CD4-positive, alpha-beta T cell treated with Interleukin-6 at 100 ng/mL for 8 hours (primary cell): ENCODE measurements at places on chromosomes 2 and 18.

DNA sequence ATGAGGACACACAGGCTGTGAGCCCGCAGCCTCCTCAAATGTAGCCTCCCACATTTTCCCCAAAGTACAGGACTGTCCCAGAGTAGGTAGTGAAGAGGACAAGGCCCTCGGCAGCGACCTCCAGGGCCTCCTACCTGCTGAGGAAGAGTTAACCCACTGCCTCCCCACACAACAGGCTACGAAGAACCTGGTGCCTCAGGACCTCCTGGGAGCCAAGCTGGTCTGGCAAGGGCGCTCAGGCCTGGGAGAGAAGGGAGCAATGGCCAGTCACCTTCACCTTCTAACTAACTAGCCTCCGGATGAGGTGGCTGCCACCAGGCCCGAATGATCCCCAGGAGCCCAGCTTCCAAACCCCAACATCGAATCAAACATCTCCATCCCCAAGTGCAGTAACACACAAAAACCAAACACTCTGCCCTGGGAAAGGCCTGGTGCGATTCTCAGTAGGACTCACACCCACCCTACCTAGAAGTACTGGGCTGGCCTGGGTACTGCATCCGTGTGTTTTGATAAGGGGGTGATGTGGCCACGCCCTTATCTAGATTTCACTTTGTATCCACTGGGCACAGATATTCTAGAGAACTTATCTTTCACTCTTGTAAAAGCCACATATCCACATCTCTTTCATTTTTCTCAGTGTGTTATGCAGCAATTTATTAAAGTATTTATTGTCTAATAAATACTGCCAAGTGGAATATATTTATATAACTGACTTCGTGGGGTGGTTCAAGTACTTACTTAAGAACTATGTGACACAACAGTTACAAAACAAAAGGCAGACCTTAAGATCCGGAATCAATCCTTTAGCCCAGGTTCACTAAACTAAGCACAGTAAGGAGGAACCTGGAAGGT lies 9.7 kb downstream of the ERFE start:
- no peak for DNase-seq

GRCh38 chr2:137348301-137348700 lies 583.0 kb downstream of the THSD7B start:
- no peak for DNase-seq

DNA sequence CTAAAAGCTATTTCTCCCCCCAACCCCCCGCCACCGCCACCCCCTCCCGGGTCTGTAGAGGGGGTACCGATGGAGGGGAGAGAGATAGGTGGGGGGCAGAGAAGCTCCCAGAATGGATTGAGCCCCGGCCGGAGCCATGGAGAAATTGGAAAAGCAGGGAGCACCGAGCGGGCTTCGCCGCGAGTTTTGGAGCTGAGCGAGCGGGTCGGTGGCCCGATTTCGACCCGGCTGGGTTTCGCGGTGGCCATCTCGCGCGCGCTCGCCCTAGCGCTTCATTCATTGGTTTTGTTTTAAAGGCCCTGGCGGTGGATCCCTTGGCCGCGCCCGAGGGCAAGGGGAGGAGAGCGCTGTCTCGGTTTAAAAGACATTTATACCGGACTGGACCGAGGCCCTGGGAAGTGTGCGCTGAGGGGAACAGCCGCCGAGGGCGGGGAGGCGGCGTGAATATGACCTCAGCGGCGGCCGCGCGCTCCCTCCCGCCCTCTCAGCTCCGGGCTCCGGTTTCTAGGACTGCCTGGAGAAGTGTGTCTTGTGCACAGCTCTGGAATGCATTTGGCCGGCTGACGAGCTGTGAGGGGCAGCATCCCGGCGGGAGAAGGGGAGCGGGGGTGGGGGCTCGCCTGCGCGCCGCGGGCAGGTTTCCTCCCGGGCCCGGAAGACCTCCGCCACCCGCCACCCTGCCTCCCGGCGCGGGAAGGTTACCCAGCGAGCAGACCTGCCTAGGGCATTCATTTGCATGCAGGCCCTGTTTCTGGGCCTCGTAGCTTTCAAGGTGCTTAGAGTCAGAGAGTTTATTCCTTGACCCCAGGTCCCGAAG lies 1.7 kb upstream of the SMAD7 start:
- DNase-seq = peak; percentile 33

DNA sequence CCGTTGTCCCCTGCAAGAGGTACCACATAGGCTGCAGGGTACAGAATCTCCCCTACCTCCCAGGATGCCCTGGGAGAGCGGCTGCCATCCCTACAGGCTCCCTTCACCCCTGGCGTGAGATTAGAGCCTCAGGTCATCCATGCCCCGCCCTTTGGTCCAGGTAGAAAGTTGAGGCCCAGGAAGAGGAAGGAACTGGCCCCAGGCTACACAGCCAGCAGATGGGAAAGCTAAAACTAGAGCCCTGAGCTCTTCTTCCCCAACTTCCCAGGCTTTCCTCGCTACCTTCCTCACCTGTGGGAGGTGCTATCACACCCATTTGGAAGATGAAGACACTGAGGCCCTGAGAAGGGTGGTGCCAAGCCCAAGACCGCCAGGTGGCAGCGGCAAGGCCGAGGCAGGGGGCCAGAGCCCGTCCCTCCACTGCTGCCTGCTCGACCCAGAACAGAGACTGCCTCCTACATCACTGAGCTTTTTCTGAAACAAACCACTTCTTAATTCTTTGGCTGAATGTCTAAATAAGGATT lies 25.8 kb downstream of the CIB4 start:
- no peak for DNase-seq

DNA sequence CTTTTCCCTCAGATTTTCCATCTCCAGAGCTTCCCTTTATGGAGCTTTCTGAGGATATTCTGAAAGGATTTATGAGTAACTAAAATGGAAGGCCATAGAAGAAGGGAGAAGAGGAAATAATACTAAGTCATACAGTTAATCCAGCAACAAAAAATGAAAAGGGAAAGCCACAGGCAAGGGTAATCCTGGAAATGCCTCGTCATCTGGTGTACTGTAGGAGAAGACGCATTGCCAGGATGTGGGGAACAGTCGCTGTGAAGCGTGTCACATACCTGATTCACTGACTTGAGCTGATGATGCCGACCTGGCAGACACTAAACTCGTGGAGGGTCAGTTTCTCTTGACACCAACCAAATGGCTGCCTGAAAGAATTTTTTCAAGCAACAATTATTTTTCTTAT lies 34.7 kb upstream of the ALPP start:
- DNase-seq = no peak

- DNase-seq = no peak
Measured at GRCh38 chr18:60411715-60412114, 39.1 kb upstream of the MC4R start.

DNA sequence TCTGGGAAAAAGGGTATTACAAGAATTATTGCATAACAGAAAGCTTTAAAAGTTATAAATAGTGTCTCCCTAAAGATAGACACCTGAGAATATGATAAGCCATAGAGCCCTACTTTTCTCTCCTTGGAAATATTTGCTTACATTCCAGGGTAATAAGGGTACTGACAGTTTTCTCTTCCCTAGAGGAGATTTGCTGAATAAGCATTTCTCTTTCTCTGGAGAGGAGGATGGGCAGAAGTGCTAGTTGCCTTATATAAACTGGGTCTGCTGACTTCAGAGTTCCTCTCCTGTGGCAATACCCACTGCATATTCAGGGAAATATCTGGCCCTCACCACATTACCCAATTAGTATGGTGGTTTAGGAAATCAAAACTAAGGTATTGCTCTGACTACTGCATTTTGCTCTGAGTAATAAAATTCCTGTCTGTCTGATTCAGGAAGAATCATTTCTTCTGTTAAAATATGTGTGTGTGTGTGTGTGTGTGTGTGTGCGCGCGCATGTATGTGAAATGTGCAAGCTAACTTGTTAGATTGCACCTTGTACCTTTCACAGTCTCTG lies 1391.3 kb downstream of the DSC3 start:
- DNase-seq = no peak

- no peak for DNase-seq
Measured at GRCh38 chr2:35973737-35974132, 381.8 kb upstream of the CRIM1 start.

DNA sequence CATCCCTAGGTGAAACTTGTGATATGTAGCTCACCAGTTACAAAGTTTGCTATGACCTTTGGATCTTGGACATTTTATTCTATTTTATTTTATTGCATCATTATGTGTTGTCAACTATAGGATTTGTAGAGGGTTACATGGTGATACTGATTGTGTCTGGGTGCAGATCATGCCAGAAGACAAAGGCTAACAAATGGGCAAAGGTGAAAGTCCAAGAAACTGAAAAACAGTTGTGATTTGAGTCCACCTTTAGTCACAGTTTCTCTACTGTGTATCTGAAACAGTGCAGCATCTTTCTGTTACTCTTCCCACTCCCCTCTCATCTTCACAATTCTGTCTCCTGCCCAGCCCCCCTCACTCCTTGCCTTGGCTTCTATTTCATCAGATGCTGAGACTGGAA lies 111.9 kb upstream of the LYPD6 start:
- no peak for DNase-seq

GRCh38 chr2:172685467-172685866 lies 50.2 kb upstream of the RAPGEF4 start:
- DNase-seq = no peak

GRCh38 chr2:26043862-26044696 lies 10.2 kb downstream of the RAB10 start:
- DNase-seq = no peak

- no peak for DNase-seq
Measured at GRCh38 chr2:204946892-204947291, 401.6 kb downstream of the PARD3B start.

GRCh38 chr2:205814039-205814364 lies 131.7 kb downstream of the NRP2 start:
- no peak for DNase-seq

GRCh38 chr2:141021611-141022010 lies 1109.2 kb downstream of the LRP1B start:
- no peak for DNase-seq

DNA sequence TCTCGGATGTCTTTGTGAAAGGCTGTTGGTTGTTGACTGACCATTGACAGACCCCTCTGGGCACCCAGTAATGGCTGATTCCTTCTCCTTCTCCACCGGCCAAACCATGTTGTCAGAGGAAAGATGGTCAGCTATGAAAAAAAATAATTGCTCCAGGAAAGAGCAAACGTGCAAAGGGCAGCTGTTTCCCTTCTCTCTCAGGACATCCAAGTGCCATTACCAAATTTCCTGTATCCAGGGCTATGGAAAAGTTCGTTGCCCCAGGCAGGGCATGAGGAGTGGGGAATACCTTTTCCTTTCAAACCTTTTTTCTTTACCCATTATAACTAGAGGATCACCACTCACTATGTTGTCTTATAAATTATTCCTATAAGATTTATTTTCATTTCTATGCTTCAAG lies 321.5 kb upstream of the HNRNPA3 start:
- no peak for DNase-seq

GRCh38 chr2:75538521-75539490 lies 21.9 kb downstream of the EVA1A start:
- DNase-seq = no peak

DNA sequence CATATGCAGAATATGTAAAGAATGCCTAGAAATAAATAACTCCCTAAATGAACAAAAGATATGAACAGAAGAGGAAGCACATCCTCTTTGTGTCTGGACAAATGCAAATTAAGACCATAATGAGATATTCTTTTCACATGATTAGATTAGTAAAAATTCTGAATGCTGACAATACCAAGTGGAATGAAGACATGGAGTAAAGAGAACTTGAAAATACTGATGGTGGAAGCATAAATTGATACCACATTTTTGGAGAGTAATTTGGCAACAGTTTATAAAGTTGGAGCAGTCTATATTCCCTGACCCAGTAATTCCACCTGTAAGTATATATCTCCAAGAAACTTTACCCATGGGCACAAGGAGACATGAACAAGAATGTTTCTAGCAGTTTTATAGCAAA lies 130.0 kb downstream of the CAPN13 start:
- no peak for DNase-seq

GRCh38 chr2:104901037-104901881 lies 47.3 kb downstream of the POU3F3 start:
- DNase-seq = no peak

- DNase-seq = peak; percentile 71
Measured at GRCh38 chr2:95025406-95026319, at the start of gene MAL. MAL (plus strand) TSS chr2:95025708; CDS start chr2:95025793, 85 bp downstream.
